ENCODE measurements at places on chromosomes 2 and 18.

DNA sequence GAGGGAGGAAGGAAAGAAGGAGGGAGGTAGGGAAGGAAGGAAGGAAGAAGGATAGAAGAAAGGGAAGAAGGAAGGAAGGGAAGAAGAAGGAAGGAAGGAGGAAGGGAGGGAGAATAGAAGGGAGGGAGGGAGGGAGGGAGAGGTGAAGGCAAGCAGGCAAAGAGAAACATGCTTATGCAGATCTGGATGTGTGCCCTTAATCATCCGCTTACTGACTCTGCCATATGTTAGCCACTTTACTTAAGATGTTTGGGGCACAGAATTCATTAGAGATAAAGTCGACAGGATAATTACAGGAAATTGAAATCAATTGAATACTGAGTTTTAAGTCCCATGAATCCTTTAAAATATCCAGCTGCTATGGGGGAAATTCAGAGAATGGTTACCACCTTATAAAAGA is 334.2 kb downstream of the GRB14 start:
- DNase-seq: no peak

DNA sequence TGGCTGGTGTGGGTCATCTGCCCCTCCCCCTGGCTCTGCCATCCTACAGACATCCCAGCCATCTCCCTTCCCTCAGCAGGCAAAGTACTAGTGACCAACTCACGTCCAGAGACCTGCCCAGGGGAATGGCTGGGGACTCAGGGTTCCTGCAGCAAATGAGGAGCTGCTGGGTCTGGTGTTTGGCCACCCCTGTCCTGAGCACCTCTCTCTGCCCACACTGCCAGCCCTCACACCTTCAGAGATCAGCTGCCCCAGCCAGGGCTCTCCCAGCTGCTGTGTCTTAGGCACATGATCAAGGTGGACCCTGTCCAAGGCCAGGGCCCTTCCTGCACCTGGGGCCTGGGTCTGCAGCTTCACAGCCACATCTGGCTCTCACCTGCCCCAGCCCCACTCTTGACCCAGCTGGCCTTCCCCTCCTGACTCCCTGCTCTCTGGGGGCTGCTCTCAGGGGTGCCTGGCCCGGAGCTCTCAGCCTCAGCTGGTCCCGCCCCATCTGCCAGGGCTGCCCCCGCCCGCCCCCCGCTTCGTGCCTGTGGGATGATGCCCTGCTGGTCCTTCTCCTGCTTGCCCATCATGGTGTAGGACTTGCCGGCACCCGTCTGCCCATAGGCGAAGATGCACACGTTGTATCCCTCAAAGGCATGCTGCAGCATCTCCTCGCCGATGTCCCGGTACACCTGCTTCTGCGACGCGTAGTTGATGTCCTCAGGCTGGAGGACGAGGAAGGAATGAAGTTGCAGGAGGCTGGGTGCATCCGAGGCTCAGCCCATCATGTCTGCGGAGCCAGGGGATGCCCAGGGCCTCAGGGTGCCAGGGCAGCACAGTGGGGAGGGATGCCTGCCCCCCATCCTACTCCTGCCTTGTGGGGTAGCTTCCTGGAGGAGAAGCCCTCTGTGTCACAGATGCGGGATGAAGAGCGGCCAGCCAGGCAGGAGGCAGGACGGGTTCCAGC is 32.2 kb downstream of the KIF1A start:
- no peak for DNase-seq

GRCh38 chr18:77711096-77711495 is 461.4 kb downstream of the GALR1 start:
- peak; percentile 12 for DNase-seq

- peak; percentile 26 for DNase-seq
Observed at GRCh38 chr2:42795841-42796301, 3.5 kb upstream of the HAAO start.

- DNase-seq: no peak
Observed at GRCh38 chr2:128414351-128414750, 95.7 kb upstream of the HS6ST1 start.

- DNase-seq: no peak
Observed at GRCh38 chr18:59799383-59800015, 100.3 kb upstream of the PMAIP1 start.

DNA sequence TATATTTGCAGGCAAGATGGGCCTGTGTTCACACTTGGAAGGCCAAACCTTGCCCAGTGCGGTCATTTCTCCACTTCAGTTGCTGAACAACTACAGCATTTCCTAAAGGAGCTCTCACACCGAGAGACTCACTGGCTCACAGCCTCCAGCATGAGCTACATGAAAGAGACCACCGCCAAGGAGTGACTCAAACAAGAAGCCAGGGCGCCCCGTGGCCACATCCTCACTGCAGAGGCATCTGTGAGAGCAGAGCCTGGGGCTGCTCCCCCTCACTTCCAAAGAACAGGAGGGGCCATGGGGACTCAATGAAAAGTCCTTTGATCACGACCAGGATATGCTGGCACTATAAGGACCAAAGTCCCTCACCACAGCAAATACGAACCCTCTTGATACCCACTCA is 50.0 kb downstream of the TMEM163 start:
- no peak for DNase-seq

GRCh38 chr2:70078384-70078783 is 8.9 kb upstream of the PCBP1 start:
- DNase-seq: no peak

DNA sequence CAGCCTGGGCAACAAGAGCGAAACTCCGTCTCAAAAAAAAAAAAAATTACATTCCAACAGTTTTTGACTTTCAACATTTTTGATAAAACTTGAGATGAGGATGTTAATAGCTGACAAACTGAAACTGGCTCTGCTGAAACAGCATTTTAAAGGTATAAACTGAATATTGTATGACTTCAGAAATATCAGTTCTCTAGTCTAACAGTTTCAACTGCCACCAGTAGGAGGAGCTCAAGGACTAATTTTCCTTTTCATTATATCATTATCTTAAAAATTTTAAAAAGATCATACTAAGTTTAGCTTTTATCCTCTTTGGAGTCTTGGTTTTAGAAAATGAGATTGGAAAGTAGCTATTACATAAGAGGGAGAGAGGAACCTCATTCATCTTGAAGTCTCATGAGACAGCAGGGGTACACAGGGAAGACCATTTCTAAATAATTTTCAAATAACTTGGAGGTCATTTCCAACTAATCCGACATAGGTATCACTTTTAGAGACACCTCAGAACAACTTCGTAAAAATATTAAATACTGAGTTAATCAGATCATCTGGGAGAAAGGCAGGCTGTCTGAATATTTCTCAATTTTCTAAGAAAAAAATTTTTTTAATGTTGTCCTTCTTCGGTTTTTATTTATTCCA is 37.6 kb upstream of the MCM6 start:
- no peak for DNase-seq

- no peak for DNase-seq
Observed at GRCh38 chr2:99675130-99675661, 185.4 kb upstream of the REV1 start.

DNA sequence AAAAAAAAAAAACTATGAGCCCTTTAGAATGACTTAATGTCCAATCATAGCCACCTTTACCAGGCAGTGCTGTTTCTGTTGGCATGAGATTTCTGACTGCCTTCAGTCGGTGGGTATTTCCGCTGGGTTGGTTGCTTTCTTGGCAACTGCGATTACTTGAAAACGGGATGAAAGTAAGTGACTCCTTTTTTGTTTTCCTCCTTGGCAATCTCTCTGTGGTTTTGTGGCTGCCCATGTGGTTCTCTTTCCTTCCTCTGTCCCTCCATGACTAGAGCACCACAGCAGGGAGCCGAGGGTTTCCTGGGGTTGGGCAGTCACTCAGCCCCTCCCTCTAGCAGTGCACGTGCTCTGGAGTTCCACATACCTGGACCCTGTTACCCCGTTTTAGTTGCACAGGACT is 112.1 kb downstream of the KLHL29 start:
- DNase-seq: no peak

DNA sequence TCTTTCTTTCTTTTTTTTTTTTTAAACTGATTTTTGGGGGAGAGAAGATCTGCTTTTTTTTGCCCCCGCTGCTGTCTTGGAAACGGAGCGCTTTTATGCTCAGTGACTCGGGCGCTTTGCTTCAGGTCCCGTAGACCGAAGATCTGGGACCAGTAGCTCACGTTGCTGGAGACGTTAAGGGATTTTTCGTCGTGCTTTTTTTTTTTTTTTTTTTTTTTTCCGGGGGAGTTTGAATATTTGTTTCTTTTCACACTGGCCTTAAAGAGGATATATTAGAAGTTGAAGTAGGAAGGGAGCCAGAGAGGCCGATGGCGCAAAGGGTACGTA is 587 bp downstream of the MEIS1 start:
- no peak for DNase-seq

DNA sequence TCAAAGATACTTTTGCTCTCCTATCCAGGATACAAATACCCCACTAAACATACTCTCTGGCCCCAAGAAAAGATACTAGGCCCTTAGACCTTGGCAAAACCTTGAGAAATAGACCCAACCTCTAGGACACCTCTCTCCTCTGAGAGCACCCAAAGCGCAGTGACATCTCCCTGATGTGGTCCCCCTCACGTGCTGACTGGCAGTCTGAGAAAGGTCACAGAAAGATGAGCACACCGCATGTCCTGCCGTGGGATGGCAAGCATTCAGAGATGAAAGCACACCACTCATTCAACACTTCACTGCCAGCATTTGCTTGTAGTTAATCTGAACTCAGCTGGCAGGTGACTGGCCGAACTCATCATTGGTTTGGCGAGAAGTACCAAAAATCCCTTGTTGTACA is 6.1 kb upstream of the TBC1D8 start:
- no peak for DNase-seq

GRCh38 chr2:23092831-23093230 is 292.1 kb upstream of the KLHL29 start:
- no peak for DNase-seq

GRCh38 chr2:143732076-143732475 is 602.9 kb downstream of the ARHGAP15 start:
- no peak for DNase-seq

DNA sequence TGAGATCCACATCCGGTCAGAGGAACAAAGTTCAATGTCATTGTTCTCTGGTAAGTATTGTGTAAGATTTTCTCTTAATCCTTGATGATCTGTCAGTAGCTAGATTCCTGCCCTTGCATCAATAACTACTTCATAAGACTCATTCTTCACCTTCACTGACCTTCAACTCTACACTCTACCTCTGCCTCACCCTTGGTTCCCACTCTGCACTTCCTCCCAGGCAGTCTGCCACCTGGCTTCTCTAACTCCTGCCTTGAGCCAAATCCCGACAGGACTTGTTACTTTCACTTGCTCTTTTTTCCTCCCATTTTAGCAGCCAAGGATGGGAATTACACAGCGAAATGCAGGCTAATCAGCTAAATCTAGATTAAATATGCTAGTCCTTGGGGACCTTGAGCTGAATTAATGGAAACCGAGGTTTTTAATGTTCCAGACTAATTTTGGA is 190.7 kb downstream of the DLGAP1 start:
- DNase-seq: no peak

DNA sequence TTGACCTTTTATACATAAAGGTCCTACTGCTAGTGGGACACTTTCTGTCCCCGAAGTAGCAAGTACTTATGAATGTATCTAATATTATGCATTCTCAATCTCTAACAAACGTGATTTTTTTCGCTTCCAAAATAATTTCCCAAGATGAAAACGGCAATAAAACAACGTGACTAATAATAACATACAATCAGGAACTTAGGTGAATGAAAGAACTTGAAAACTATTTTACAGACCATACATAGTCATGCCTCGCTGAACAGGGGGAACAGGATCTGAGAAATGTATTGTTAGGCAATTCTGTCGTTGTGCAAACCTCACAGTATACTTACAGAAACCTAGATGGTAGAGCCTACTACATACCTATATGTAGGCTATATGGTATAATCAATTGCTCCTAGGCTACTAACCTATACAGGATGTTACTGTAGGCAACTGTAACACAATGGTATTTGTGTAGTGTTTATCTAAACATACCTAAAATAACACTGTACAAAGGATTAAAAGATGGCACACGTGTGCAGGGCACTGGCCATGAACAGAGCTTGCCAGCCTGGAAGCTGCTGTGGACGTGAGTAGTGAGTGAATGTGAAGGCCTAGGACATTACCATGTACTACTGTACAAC is 2.5 kb downstream of the RTN4 start:
- DNase-seq: peak; percentile 20

DNA sequence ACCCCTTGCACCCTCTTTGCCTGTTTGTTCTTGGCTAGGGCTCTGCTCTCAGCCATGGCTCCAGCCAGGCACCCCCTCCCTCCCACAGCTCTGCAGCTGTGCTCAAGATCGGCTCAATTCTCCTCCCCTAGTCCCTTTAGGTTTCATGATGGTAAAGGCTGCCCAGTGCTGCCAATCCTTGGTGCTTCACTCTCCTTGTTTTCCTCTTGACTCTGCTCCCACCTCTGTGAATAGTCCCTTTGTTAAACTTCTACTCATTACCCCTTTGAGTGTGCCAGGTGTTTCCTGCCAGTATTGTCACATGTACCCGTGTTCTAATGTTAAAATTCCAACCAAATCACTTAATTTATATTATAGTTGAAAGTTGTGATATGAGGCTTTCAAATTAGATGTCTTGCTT is 101.0 kb upstream of the CERS6 start:
- DNase-seq: no peak

DNA sequence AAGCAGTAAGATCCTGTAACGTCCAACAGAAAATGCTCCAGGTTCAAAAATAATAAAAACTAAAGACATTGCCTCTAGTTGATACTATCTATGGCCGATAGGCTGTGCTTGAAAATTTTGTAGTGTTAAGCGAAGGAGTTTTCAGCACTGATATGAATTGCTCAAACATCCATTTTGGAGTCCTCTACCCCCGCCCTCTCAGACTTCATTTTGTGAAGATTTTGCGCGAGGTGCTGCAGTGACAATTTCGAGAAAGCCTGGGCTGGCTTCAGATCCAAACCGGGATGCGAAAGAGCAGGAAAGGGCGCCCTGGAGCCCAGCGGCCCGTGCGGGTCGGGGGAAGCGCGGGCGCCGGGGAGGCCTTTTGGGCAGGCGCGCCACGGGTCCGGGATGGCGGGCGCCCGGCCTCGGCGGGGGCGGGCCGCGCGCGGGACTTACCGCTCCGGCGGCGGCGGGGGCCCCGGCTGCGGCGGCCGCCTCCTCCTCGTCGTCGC is 1.8 kb downstream of the SP3 start:
- DNase-seq: peak; percentile 47

DNA sequence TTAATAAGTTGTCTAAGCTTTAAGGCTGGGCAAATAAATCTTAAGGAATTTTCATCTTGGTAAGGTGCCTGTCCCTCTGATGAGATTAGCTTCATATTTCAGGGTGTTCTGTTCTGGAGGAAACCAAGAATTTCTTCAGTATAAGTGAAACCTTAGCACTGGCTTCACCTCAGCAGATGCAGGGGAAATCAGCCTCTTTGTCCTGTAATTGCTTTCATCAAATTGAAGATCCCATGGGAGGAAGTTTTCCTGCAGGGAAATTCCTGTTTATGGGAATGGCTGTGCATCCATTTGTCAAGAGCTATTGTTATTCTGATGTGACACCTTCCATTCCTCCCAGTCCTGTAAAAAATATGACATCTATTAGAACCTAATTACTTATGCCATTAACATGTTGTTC is 174.5 kb downstream of the PTPRM start:
- no peak for DNase-seq

- DNase-seq: no peak
Observed at GRCh38 chr2:46924038-46924437, 8.4 kb upstream of the MCFD2 start.

Measured in SHP77 (cell line).